ENCODE measurements at places on chromosomes 3 and 15. TPM values are rescaled to one million over a fixed set of nuclear protein-coding genes. Genes with fewer than 3 reads are reported as not detected.

DNA sequence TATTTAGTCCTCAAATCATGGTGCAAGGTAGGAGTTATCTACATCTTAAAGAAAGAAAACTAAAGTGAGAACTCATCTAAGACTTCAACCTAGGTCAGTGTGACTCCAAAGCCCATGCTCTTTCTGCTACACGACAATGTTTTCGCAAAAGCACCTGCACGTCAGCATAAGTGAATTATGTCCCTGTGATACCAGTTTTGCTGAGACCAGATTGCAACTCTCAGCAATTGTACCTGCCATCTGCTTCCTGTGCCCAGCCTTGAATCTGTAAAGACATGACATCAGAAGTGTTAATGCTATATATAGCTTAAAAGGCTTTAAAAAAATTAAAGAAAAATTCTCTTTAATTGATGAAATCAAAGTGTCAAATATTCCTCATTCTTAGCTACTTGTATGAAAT lies 43.4 kb downstream of the RETNLB start:
- H3K27me3 ChIP-seq = no peaks in the 10 kb centered on the region
- no peak overlapping the region for H3K27ac ChIP-seq
- no peaks in the 10 kb centered on the region for H3K36me3 ChIP-seq
- no peak overlapping the region for H3K4me3 ChIP-seq
- no peak for DNase-seq
- no peaks in the 10 kb centered on the region for H3K4me1 ChIP-seq

DNA sequence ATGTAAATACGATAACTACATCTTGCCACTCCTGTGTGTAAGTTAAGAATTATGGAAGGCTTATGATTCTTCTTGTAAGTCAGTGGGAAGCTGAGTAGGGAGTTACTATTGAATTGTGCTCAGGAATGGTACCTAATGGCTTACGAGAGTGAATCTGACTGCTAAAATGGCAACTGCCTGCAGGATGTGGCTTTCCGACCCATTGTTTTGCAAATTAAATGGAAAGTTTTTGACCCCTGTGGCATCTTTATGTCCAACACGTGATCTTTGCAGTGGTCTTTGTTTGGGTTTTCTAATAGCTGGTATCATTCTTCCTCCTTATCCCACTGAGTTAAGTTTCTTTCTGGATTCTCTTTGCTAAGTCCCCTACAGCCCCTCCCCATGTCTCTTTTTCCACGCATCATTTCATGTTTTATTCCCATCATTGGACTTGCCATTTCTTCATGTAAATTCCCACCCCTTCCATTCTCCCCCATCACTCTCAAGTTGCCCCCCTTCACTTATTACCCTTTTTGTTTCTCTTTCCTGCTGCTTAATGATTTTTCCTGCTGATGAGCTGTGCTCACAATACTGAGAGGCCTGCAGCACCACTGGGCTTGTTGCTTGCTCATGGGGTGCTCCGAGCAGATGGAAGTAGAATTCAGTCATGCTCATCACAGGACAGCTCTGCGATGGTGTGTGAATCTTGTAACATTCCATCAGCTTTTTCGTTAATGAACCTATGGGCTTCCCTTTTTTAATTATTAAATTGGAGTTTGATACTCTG lies 428.2 kb upstream of the IL12A start:
- DNase-seq = no peak
- no peaks in the 10 kb centered on the region for H3K4me1 ChIP-seq
- no peaks in the 10 kb centered on the region for H3K36me3 ChIP-seq
- H3K27ac ChIP-seq = no peak overlapping the region
- H3K4me3 ChIP-seq = no peak overlapping the region
- H3K27me3 ChIP-seq = no peaks in the 10 kb centered on the region

GRCh38 chr3:125300416-125300815 lies 74.7 kb downstream of the ZNF148 start:
- H3K27ac ChIP-seq = no peak overlapping the region
- no peaks in the 10 kb centered on the region for H3K36me3 ChIP-seq
- no peaks in the 10 kb centered on the region for H3K4me1 ChIP-seq
- H3K27me3 ChIP-seq = no peaks in the 10 kb centered on the region

DNA sequence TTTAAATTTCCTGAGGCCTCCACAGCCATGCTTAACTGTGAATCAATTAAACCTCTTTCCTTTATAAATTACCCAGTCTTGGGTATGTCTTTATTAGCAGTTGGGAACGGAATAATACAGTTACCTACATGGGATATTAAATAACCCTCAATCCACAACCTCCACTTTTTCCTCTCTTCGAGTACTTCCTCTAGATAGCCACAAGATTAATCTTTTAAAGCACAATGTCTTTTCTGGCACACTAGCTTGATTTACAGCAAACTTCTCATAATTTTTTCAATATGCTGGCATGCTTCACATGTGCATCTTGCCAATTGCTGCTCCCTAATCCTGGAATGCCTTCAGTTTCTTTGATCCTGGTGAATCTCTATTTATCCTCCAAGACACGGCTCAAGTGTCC lies 92.2 kb downstream of the P2RY1 start:
- no peak overlapping the region for H3K27ac ChIP-seq
- no peak overlapping the region for H3K4me3 ChIP-seq
- no peak for DNase-seq
- H3K36me3 ChIP-seq = no peaks in the 10 kb centered on the region

GRCh38 chr3:123458255-123458654 lies 9.4 kb upstream of the ADCY5 start:
- H3K27me3 ChIP-seq = no peaks in the 10 kb centered on the region
- DNase-seq = no peak
- H3K27ac ChIP-seq = no peak overlapping the region
- H3K4me1 ChIP-seq = no peaks in the 10 kb centered on the region
- H3K4me3 ChIP-seq = no peak overlapping the region
- no peaks in the 10 kb centered on the region for H3K36me3 ChIP-seq

DNA sequence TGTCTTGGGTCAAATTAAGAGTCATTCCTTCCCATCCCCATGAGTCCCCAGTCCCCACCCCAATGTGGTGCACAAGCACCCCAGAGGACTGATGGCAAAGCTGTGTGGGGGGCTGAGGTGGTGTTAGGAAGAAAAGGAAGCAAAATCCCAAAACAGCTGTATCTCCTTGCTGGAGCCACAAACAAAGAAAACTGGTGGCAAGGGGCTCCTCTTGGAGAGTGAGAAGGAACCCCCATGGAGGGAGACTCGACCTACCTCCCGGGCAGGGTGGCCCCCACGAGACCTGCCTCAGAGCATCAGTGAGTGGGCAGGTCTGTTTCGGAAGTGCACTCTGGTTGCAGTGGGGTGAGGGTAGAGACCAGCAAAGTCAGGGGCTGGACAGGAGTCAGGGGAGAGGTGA lies 29.2 kb downstream of the PRR23E start:
- no peak overlapping the region for H3K27ac ChIP-seq
- H3K27me3 ChIP-seq = peaks cover 21% of the 10 kb centered on the region
- no peaks in the 10 kb centered on the region for H3K36me3 ChIP-seq
- H3K4me3 ChIP-seq = no peak overlapping the region
- H3K4me1 ChIP-seq = peaks cover 7% of the 10 kb centered on the region

GRCh38 chr3:23671851-23672589 lies 133.7 kb upstream of the UBE2E1 start:
- H3K27me3 ChIP-seq = no peaks in the 10 kb centered on the region
- DNase-seq = no peak
- H3K36me3 ChIP-seq = no peaks in the 10 kb centered on the region
- H3K27ac ChIP-seq = no peak overlapping the region
- peaks cover 12% of the 10 kb centered on the region for H3K4me1 ChIP-seq

DNA sequence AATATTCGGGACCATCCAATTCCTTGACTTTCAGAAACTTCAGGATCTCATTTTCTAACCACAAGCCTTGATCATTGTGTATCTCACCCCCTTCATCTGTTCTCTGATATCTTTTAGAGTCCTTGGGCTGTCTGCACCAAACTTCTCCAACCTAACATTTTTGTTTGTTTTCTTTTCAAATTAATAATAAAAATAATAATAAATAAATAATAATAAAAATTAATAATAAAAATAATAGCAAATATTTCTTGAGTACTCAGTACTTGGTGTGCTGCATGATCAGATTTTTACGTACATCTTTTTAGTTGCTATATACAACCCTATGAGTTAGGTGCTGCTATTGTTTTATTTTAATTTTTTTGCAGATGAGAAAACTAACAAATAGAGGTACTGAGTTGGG lies 70.2 kb upstream of the TPRG1 start:
- H3K4me1 ChIP-seq = no peaks in the 10 kb centered on the region
- H3K4me3 ChIP-seq = no peak overlapping the region
- no peak for DNase-seq
- H3K27me3 ChIP-seq = no peaks in the 10 kb centered on the region
- no peak overlapping the region for H3K27ac ChIP-seq

GRCh38 chr3:34005886-34006285 lies 207.5 kb downstream of the PDCD6IP start:
- H3K27me3 ChIP-seq = no peaks in the 10 kb centered on the region
- no peak overlapping the region for H3K4me3 ChIP-seq
- no peak for DNase-seq
- no peaks in the 10 kb centered on the region for H3K36me3 ChIP-seq
- H3K27ac ChIP-seq = no peak overlapping the region
- H3K4me1 ChIP-seq = no peaks in the 10 kb centered on the region

- H3K27me3 ChIP-seq = no peaks in the 10 kb centered on the region
- H3K4me3 ChIP-seq = no peak overlapping the region
- H3K4me1 ChIP-seq = no peaks in the 10 kb centered on the region
- no peak overlapping the region for H3K27ac ChIP-seq
- no peak for DNase-seq
These were observed 33.6 kb upstream of the SYNPR start for GRCh38 chr3:63244486-63244885.

- H3K27me3 ChIP-seq = no peaks in the 10 kb centered on the region
- no peaks in the 10 kb centered on the region for H3K4me1 ChIP-seq
- H3K27ac ChIP-seq = no peak overlapping the region
- H3K36me3 ChIP-seq = no peaks in the 10 kb centered on the region
- DNase-seq = no peak
These were observed 24.0 kb upstream of the C3orf70 start for GRCh38 chr3:185176750-185177359.

- peak; percentile 79 for DNase-seq
- no peaks in the 10 kb centered on the region for H3K36me3 ChIP-seq
These were observed 204.7 kb upstream of the MCTP2 start for GRCh38 chr15:94026458-94027304.

GRCh38 chr3:72245183-72245811 lies 460.3 kb upstream of the PROK2 start:
- peak; percentile 85 for DNase-seq
- no peaks in the 10 kb centered on the region for H3K36me3 ChIP-seq
- H3K27ac ChIP-seq = peak overlapping the region; percentile 65
- no peak overlapping the region for H3K4me3 ChIP-seq

GRCh38 chr3:134330883-134331810 lies 43.1 kb downstream of the AMOTL2 start:
- H3K27ac ChIP-seq = peak overlapping the region; percentile 71
- peaks cover 83% of the 10 kb centered on the region for H3K4me1 ChIP-seq
- no peak overlapping the region for H3K4me3 ChIP-seq
- H3K27me3 ChIP-seq = no peaks in the 10 kb centered on the region
- peak; percentile 85 for DNase-seq

DNA sequence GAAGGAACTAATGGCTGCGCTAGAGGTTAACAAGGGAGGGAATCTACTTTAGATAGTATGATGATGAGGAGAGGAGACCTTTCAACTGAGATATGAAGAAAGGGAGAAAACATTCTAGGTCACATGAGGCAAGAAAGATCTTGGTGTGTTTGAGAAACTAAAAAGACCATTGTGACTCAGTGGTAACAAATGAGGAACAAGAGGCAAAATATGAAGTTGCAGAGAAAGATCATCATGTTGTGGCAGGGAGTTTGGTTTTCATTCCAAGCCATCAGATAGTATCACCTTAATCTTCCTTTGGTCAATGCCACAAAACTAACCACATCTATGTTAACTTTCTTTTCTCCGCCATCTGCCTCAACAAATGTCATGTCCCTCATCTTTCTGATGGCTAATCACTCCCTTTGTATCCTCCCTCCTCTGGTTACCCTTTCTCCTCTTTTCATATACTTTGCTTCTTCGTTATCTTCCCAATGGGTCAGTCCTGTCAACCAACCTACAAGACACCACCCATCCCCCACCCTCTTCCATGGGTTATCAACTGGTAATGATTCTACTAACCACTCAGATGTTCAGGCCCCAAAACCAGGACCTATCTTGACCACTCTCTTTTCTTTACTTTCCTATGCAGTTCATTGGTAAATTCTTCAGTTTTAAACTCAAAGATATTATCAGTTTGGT lies 2.4 kb upstream of the PDCD6IP start:
- no peak overlapping the region for H3K4me3 ChIP-seq
- H3K27ac ChIP-seq = no peak overlapping the region
- no peaks in the 10 kb centered on the region for H3K27me3 ChIP-seq
- H3K36me3 ChIP-seq = no peaks in the 10 kb centered on the region
- DNase-seq = no peak
- H3K4me1 ChIP-seq = no peaks in the 10 kb centered on the region

- no peak overlapping the region for H3K27ac ChIP-seq
- no peaks in the 10 kb centered on the region for H3K27me3 ChIP-seq
- no peak overlapping the region for H3K4me3 ChIP-seq
These were observed 354.4 kb downstream of the TUSC7 start for GRCh38 chr3:117063930-117064329.

DNA sequence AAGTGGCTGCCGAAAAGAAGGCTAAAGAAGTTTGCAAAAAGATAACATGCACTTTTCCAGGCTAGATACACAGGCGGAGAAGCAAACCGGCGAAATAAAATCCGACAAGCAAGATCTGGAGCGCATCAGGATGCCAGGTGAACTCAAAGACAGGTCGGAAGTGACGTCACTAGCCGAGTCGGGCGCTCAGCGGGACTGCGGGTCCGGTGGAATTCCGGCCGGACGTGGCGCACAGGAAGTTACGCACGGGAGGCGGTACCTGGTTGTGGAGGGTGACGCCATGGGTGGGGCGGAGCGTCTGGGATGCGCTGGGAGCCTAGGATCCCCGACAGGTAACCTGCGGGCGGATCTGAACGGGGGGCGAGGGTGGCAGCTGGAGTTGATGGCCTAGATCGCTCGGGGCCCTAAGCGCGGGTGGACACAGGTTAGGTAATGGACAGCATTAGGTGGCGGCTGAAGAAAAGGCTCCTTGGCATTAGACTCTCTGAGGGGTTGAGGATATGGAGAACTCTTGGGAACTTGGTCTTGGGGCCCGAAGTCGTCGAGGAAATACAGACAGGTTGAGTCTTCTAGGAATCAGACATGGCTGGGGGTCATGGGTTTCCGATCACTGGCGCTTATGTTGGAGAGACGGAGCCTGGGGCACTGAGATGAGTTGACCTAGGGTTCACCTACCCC lies 29.0 kb upstream of the EHHADH start:
- DNase-seq = peak; percentile 98
- peak overlapping the region; percentile 62 for H3K4me3 ChIP-seq
- H3K27me3 ChIP-seq = no peaks in the 10 kb centered on the region
- H3K4me1 ChIP-seq = no peaks in the 10 kb centered on the region
- H3K27ac ChIP-seq = peak overlapping the region; percentile 60

The RFTN1 gene
- 10.9 TPM for polyA plus RNA-seq

The RTP3 gene
- not detected for polyA plus RNA-seq

The COPB2 gene
- 59.8 TPM for polyA plus RNA-seq

The KCNAB1 gene
- polyA plus RNA-seq = 1.2 TPM

Data from sigmoid colon (tissue), 7 donors.